ENCODE measurements at places on chromosomes 12 and 14.

DNA sequence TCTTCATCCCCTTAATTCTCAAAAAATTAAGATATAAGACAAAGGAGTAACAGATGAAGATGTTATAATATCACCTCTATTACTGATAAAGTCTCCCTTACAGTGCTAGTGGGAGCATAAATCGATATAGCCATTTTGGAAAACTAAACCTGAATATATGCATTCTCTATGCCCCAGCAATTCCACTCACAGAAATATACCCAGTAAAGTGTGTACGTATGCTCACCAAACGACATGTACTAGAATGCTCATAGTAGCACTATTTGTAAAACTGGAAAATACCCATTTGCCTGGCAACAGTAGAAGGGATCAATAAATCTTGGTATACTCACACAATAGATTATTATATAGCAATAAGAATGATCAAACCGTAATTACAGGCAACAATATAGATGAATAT, 44.0 kb upstream of the HIF1A start:
- no peak for DNase-seq

- no peak for DNase-seq
These were observed 11.3 kb upstream of the STAC3 start for GRCh38 chr12:57262126-57262822.

GRCh38 chr12:43551971-43552559, at the start of gene ADAMTS20:
TSS of gene ADAMTS20 (minus strand) at chr12:43552203. CDS start at chr12:43551921, 282 bp downstream.
- DNase-seq: peak; percentile 24

- no peak for DNase-seq
These were observed 1.1 kb upstream of the KRT77 start for GRCh38 chr12:52704464-52704863.
